CD4-positive, alpha-beta T cell treated with Interleukin-1 beta for 1 hour (primary cell): ENCODE measurements at places on chromosomes 2 and 18.

DNA sequence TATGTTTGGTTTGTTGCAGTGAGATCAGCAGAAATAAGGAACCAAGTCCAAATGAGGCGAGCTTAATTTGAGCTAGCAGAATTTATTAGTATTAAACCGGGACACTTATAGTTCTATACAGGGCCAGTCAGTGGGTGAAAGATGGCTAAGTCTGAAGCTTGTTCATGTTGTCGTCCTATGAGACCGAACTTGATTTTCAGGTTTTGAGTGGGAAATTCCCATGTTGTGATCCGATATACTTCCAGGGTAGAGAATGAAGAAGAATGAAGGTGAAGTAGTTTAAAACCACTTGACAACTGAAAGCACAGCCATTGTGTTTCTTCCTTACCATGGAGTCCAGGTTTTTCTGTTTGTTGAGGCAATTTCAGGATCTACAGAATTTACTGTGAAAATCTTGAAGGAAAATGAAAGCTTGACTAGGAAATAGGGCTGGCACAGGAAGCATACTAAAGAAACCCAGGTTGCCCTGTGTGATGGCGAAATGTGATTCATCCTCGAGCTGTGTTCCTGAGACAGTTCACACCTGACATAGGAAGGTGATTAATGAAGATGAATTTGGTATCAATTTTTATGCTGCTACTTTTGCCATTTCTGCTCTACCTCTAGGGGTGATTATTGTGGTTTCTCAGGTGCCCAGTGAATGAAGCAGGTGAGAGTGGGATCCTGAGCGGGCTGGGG lies 37.6 kb upstream of the MGAT5 start:
- DNase-seq = no peak

DNA sequence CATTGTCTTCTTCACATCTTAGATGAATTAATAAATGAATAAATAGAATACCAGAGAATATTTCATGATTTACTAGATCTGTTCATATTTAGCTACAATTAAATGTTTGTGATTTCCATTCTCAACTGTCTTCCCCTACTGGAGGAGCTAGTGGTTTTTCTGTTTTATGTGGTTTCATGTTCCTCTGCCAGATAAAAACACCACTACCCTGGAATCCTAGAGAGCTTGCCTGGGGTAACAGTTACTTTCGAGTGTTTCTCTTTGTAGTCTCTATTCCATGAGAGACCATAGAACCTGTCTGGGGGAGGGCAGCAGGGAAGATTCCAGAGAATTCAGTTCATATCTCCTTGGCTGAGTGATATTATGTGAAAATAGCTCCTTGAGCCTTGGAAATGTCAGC lies 349.2 kb downstream of the INSIG2 start:
- no peak for DNase-seq

DNA sequence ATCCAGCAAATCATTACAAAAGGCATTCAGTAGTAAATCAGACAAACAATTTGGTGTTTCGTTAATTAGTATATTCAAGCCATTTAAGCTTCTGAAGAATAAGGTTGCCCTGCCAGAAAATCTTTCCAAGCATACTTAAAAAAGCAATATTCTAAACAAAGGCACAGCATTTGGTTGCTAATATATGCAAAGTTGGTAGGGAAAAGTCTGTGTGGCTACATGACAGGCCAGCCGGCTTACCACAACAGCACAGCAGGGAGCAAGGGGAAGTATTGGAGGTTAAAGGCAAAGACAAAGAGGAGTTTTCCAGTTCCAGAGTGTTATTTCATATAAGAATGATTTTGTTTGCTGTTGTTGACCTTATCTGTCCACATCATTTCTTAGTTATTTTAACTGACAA lies 282.3 kb downstream of the MBD5 start:
- no peak for DNase-seq

- DNase-seq = no peak
These were observed 104.1 kb upstream of the ITGA6 start for GRCh38 chr2:172323256-172323655.

DNA sequence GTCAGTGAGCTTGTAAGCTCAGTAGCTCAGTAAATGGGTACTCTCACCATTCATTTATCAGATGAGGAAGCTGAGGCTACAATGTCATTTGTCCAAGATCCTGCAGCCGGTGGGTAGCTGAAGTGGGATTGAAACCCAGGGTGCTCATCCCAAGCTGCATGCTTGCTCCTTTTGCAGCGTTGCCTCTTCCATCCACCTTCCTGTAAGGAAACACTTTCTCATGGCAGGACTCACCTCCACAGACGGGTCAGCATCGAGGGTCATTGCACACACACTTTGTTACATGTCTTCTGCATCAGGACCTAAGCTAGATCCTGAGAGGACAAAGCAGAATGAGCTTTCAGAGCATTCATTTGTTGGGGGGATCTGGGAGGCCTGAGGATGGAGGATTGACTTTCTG lies 60.7 kb downstream of the ACOXL start:
- no peak for DNase-seq

DNA sequence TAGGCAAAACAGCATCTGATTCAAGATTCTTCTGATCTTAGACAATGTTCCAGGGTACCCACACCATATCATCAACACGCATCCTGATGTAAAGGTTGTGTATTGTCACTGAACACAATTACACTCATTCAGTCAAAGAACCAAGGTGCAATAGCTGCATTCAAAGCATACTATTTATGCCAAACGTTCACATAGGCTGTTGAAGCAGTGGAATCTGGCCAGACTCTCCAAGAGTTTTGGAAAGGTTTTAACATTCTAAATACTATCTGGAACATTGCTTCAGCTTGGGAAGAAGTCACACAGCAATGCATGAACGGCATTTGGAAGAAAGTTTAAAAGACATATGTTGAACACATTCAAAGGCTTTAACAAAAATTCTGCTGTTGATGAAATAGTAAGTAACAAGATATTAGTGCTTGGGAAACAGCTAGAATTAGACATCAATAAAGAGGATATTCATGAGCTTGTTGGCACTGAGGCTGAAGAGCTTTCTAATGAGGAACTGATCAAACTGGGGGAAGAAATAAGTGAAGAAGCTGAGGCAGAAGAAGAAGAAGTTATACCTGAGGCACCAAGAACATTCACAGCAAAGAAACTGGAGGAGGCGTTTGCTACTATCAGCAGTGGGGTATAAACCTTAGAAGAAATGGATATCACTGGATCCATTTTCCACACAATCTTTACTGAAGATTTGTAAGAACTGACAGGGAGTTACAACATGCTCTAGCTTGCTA lies 47.6 kb upstream of the MSH6 start:
- DNase-seq = no peak

GRCh38 chr2:38907743-38908562 lies 18.3 kb downstream of the ARHGEF33 start:
- no peak for DNase-seq

DNA sequence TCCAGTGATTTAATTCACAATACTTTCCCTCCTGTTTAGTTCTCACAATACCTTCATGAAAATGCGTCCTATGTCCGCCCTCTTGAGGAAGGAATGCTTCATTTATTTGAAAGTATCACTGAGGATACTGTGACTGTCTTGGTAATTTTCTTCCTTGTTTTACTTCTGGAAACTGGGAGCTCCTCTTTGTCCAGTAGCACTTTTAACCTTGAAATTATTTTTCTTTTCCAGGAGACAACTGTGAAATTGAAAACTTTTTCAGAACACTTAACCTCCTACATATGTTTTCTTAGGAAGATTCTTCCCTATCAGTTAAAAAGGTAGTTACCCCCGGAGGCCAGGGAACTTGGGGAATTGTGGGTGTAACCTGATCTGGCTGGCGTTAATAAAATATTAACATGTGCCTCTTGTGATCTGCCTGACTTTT lies 58.9 kb upstream of the STON1 start:
- DNase-seq = no peak

DNA sequence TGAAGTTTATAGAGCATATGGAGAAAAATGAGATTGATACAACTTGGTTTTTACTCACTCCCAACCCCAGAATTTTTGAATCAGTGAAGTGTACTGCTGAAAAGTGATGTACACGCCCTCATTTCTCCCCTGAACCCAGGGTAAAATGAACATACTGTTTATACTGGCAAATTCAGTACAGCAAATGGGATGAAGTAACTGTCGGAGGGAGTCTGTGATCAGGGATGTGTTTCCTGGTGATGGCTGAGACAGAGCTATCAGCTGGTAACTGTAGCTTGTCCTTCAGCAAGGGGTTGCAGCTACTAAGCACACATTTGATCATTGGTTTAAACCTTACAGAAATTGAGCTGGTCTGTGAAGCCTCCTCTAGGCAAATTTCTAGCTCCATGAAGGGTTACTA lies 191.6 kb downstream of the PTPRM start:
- no peak for DNase-seq

DNA sequence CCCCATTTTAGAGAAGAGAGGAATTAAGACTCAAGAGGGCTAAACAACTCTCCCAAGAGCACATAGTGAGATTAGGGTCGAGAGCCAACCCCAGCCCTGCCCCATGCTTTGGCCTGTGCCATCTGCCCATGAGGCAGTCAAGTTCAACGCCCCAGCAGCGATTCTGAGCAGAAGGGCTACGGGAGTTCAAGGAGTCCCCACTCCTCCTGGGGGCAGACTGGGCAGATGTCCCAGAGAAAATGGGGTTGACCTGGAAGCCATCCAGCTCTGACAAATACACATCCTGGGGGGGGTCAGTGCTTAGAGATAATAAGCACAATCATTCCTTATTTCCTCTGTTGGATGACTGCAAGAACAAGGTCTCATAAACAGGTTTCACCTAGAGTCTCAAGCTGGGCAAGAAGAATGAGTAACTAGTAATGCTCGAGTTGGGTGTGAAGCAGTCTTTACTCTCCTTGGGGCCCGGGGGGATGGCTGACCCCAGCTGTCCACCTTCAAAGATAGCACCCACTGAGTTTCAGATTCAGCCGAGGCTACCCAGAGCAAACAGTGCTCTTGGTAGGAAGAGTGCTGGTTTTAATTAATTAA lies 716.4 kb downstream of the RNF144A start:
- no peak for DNase-seq

DNA sequence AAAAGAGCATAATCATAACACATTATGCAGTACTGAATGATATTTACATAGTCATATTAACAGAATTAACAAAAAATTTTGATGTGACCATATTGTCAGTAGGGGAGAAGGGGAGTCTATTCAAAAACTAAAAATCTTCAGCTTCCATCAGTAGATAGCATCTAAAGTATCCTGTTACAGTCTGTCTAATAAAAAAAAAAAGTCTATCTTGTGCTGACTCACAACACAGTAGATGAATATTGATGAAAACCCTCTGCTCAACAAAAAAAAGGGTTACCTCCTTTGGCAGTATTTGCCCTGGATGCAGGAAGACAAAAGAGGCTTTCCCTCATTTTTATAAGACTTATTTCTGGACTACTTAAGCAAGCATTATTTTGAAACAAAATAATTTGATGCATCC lies 27.3 kb downstream of the GRB14 start:
- no peak for DNase-seq

DNA sequence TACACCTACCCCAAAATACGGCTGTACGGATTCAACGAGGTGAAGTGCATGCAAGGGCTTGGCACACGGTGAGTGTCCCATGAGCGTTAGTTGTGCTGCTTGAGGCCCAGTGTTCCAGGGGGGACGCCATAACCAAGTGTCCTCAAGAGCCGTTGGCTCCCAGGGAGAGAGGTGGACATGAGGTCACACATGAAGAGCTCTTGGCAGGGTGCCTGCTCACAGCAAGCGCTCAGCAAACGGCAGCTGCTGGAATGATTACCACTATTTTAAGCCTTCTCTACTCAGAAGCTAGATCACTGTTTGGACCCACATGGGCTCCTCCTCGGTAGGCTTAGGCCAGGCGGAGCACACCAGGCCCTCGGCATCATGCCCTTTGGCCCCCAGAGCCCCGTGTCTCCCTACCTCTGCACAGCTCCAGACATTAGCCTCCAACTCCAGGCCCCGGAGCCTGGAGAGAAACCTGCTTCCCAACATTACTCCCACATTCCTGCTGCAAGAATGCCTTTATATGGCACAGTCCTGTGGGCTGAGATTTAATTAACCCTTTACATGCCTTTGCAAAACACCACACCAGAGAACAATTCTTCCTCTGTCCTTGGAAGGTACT lies 68.4 kb upstream of the PPP1CB start:
- DNase-seq = no peak

GRCh38 chr2:60364491-60364890 lies 189.0 kb downstream of the BCL11A start:
- DNase-seq = no peak

GRCh38 chr18:31876707-31877106 lies 66.2 kb downstream of the TRAPPC8 start:
- DNase-seq = no peak

- DNase-seq = no peak
These were observed 1.2 kb upstream of the EN1 start for GRCh38 chr2:118848381-118849225.

GRCh38 chr18:46035696-46036680 lies 36.1 kb downstream of the PSTPIP2 start:
- no peak for DNase-seq

DNA sequence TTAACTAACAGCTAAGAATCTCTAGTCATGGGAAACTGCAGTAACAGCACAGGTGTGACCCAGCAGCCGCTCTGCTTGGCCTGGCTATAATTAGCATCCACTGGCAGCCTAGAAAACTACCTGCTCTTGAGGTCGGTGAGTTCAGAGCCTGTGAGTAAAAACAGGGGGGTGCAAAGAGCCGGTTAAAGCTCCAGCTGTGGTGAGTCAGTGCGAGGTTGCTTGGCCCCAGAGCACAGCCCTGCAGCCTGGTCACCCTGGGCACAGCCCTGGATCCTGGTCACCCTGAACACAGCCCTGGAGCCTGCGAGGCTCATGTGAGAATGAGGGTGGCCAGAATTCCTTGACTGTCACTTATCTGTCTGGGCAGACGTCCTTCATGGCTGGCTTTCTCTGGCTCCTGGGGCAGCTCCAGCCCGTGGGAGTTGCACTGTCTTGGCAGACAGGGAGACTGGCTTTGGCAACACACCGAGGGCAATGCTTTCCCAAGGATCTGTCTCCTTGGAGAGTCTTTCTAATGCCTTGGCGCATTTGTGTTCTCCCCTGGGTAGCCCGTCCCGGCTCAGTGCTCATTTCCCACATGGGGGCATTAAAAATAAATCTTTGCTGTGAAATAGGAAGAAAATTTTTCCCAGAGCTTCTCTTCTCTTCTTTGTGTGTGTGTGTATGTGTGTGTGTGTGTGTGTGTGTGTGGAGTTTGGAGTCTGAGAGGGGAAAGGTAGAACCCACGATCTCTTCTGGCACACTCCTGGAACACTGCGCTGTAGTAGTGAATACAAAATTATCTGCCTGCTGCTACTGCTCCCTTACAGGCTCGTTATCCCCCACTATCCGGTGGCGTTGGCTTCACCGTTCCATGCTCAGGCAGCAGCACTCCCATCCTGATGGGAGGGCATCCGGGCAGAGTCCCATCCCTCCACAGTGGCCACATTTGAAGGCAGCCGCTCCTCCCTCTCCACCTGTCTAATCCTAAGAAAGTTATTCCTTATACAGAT lies 250.2 kb upstream of the MEX3C start:
- DNase-seq = no peak

DNA sequence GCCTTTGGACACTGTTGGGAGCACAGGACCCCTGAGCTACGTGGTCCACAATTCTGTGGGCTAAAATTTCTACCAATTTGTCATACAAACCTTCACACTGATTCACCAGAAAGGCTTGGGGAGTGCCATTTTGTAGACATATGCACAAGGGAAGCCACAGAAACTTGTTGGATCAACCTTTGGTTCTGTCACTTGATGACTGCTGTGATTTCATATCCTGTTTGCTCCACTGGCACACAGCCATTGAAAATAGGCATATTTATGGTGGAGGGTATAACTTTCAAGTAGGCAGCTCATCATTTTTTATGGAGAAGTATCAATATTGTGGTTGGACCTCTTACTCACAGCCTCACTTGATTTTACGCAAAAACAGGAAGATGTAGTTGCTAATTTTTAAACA lies 10.5 kb downstream of the NAPG start:
- DNase-seq = no peak
